ENCODE measurements at places on chromosomes 2 and 18. TPM values are rescaled to one million over a fixed set of nuclear protein-coding genes. Genes with fewer than 3 reads are reported as not detected.

GRCh38 chr2:30777661-30778505 lies 29.4 kb downstream of the CAPN13 start:
- no peak for DNase-seq
- peaks cover 2% of the 10 kb centered on the region for H3K27me3 ChIP-seq
- H3K4me1 ChIP-seq = no peaks in the 10 kb centered on the region
- H3K4me3 ChIP-seq = no peak overlapping the region
- no peaks in the 10 kb centered on the region for H3K36me3 ChIP-seq

- no peak overlapping the region for H3K27ac ChIP-seq
- DNase-seq = no peak
- no peaks in the 10 kb centered on the region for H3K36me3 ChIP-seq
- peaks cover 29% of the 10 kb centered on the region for H3K27me3 ChIP-seq
Measured at GRCh38 chr2:10469955-10470608, 22.0 kb upstream of the ODC1 start.

GRCh38 chr2:58921676-58922075 lies 680.6 kb upstream of the FANCL start:
- no peak overlapping the region for H3K4me3 ChIP-seq
- no peaks in the 10 kb centered on the region for H3K4me1 ChIP-seq
- no peaks in the 10 kb centered on the region for H3K36me3 ChIP-seq
- H3K27ac ChIP-seq = no peak overlapping the region
- no peaks in the 10 kb centered on the region for H3K27me3 ChIP-seq

DNA sequence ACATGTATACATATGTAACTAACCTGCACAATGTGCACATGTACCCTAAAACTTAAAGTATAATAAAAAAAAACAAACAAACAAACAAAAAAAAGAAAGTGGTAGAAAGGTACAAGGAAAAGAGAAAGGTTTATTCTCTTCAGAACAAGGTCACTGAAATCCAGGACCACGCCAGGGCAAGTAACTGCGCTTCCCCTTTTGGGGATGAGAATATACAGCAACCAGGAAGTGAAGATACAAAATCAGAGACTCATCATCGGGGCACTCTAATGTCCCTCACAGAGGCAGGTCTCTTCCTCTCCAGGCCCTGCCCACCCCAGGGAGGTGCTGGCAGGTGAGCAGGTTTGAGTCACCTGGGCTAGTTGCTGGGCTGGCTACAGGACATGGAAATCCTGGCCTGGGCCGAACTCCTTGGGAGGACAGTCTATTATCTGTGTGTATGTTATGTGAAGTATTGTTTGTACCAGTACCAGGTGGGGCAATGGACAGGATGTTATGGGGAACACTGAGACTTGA lies 100.4 kb upstream of the GPR45 start:
- H3K27ac ChIP-seq = no peak overlapping the region
- H3K4me3 ChIP-seq = no peak overlapping the region
- H3K27me3 ChIP-seq = peaks cover 39% of the 10 kb centered on the region
- no peak for DNase-seq
- no peaks in the 10 kb centered on the region for H3K36me3 ChIP-seq
- no peaks in the 10 kb centered on the region for H3K4me1 ChIP-seq

UGT1A4 gene
- total RNA-seq = not detected

STPG4 gene
- total RNA-seq = not detected

GRCh38 chr18:39841482-39842365 lies 2113.3 kb upstream of the PIK3C3 start:
- H3K27ac ChIP-seq = no peak overlapping the region
- no peaks in the 10 kb centered on the region for H3K27me3 ChIP-seq
- H3K36me3 ChIP-seq = no peaks in the 10 kb centered on the region
- no peak overlapping the region for H3K4me3 ChIP-seq

DNA sequence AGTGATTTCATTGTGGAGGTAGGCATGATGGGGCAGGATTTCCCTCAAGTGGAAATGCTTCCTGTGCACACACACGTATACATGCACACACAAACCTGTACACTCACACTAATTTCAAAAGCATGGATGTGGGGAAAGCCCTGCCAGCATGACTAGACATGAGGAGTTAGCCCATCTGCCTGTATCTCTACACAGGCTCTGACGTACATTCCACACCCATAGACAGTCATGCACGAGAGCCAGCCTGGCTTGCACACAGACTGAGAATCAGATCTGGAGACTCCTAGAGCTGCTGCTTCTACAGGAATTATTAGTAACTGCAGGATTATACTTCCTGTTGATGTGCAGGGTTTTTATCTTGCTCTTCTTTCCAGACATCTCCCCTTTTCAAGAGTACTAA lies 27.3 kb upstream of the NFU1 start:
- no peaks in the 10 kb centered on the region for H3K27me3 ChIP-seq
- no peak overlapping the region for H3K4me3 ChIP-seq
- no peak overlapping the region for H3K27ac ChIP-seq
- no peaks in the 10 kb centered on the region for H3K4me1 ChIP-seq
- DNase-seq = no peak

DNA sequence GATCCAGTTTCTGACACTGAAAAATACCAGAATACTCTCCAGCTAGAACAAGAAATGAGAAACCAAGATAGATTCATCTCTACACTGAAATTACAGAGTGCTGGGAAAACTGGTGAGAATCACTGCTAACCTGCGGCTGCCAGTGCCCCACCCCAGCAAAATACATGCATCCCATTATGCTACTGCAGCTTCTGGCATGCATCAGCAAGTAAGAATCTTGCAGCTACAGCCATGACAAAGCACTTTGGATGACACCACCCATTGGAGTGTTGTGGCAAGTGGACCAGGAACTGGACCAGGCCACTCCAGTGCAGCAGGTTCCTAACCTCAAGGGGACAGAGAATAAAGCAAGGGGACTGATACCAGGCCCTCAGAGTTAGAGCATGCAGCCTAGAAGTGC lies 378.8 kb upstream of the ETAA1 start:
- H3K4me1 ChIP-seq = no peaks in the 10 kb centered on the region
- no peak overlapping the region for H3K4me3 ChIP-seq
- no peak for DNase-seq
- H3K36me3 ChIP-seq = no peaks in the 10 kb centered on the region
- H3K27me3 ChIP-seq = no peaks in the 10 kb centered on the region
- H3K27ac ChIP-seq = no peak overlapping the region

FLACC1 gene
- 0.20 TPM for total RNA-seq

FHL2 gene
- 33.6 TPM for total RNA-seq

Measured in K562 (cell line).